Osteocyte (in vitro differentiated cells): ENCODE measurements at places on chromosomes 1 and 21. TPM values are rescaled to one million over a fixed set of nuclear protein-coding genes. Genes with fewer than 3 reads are reported as not detected.
A peak's percentile ranks its signal among the peaks of the same experiment; 100 is the strongest.

DNA sequence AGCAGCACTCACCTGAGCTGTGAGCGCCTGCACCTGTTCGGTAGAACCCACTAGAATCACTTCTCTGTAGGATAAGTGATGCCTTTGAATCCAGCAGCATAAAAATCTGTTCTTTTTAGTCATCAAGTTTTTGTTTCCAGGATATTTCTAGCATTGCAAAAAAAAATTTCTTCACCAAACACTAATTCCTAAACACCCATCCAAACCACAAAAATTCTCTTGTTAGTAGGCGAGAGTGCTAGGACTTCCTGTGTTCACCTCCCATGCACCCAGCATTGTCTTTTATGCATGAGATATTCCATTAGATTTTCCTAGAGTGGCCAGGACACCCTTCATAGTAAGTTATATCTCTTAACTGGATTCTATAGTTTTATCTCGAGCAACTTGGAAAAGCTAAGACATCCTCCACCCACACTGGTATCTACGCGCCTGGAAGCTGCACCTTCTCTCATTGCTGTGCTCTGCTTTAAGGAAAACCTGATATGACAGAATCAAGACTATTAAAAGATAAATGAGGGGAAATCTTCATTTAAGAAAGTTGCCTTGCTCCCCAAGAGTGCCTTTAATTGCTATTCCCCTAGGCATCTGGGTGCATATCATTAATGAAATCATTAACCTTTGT, 12.3 kb downstream of the SERTAD4 start:
- DNase-seq, result no peak

GRCh38 chr1:199173356-199173755, 534.5 kb downstream of the PTPRC start:
- DNase-seq, result no peak

GRCh38 chr1:3195480-3195815, 126.4 kb downstream of the PRDM16 start:
- DNase-seq, result no peak

GRCh38 chr21:45383615-45384201, 21.3 kb upstream of the COL18A1 start:
- no peak for DNase-seq

GRCh38 chr1:100670083-100670482, 49.5 kb upstream of the VCAM1 start:
- DNase-seq, result no peak

DNA sequence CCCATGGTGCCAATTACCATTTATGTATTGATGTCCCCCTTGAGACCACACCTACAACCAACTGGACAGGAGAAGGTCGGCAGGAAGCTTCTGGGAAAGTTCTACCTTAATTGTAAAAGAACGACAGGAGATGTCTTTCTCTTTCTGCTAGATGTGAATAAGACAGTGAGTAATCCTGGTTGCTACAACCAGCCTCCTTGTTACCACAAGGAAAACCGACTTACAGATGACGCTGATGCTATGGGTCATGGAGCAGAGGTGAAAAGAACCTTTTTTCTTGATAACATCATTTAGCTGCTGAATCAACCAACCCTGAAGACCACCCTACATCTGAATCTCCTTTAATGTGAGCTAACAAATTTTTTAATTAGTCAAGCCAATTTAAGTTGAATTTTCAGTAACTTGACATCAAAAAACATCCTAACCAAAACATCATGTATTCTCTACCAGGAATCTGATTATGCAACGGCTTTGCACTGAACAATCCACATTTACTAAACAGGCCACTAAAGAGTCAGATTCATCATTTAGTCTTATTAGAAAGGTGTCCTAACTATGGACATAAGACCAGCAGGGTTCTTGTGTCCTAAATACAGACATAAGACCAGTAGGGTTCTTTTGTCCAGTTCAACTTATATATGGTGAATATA, 23.0 kb downstream of the RGS2 start:
- DNase-seq, result no peak

DNA sequence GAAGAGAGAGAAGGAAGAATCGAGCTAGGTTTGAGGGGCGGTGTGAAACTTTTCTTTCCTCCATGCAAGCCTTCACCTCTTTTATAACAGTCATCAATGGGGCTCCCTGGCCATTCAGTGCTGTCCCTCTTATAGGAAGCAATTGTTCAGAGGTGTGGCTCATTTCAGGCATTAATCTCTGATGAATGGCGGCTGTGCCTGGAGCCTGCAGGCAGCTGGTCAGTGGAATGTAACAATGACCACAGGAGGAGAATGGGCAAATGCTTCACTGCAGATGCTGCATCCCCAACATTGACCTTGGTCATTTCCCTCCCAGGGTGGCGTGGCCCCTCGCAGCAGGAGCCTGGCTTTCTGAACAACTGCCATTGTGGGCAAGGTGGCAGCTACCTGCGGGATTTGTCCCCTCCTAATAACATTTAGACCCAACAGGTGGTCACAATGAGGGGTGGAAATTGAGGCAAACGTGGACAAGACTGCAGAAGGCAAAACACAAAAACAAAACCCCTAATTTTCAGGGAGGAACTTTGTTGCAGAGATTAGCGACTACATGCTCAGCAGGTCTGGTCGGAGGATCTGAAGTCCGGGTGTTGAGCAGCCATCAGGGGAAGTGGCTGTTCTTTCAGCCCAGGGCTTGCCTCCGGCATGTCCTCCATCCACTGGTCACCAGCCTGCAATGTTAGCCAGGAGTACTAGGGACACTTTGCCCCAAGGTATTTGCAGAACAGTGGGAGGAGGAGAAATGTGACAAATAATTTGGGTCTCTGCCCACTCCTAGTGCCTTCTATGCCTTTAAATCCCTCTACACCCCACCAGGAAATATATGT, 97.3 kb upstream of the PAXBP1 start:
- no peak for DNase-seq

- DNase-seq, result no peak
Observed at GRCh38 chr1:246647113-246647512, 77.1 kb upstream of the SCCPDH start.

DNA sequence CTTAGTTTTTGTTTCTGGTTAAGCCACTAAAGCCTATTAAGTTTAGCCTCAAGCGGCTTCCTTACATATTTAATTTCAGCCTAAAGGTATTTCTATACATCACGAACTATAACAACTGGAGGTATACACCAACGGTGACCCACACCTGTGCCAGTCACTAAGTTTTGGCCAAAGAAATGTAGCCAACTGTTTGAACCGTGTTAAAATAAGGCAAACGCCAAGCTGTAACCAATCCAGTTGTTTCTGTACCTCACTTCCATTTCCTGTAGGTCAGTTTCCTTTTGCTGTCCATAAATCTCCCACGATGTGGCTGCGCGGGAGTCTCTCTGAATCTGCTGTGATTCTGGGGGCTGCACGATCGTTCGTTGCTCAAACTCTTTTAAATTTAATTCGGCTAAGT, 5.6 kb upstream of the ERO1B start:
- no peak for DNase-seq

- DNase-seq, result no peak
Observed at GRCh38 chr1:55703726-55704363, 488.7 kb upstream of the USP24 start.

DNA sequence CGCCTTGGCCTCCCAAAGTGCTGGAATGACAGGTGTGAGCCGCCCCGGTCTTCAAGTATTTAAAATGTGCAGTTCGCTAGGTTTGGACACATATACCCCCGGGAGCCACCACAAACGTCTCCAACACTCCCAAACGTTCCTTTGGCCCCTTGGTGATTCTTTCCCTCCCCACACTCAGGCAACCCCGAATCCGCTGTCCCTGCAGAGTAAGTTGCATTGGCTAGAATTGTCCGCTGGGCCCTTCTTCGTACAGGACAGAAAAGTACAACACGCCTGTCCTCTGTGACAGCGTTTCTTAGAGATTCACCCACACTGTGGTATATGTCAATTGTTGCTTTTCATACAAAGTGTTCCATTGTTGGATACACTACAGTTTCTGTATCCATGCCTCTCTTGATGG, 3.2 kb upstream of the PERM1 start:
- no peak for DNase-seq

- no peak for DNase-seq
Observed at GRCh38 chr1:205593532-205593931, 38.3 kb downstream of the ELK4 start.

DNA sequence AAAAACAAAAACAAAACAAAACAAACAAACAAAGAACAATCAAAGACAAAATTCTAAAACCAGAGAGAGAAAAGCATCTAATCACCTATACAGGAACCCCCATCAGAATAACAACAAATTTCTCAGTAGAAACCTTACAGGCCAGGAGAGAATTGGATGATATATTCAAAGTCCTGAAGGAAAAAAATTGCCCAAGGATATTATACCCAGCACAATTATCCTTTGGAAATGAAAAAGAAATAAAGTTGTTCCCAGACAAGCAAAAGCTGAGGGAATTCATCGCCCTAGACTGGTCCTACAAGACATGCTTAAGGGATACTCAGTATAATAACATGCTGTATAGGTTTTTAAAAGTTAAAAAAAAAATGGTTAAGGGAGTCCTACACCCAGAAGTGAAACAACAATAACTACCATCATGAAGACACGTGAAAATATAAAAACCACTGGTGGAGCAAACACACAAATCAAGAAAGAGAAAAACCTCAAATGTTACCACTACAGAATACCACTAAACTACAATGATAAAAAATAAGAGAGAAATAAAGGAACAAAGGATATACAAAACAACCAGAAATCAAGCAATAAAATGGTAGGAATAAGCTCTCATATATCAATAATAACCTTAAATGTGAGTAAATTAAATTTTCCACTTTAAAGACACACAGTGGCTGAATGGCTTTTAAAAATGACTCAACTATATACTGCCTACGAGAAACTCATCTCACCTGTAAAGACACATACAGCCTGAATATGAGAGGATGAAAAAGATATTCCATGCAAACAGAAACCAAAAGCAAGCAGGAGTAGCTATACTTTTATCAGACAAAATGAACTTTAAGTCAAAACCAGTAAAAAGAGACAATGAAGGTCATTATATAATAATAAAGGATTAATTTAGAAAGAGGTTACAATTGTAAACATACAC, 121.9 kb downstream of the ACBD6 start:
- no peak for DNase-seq

DNA sequence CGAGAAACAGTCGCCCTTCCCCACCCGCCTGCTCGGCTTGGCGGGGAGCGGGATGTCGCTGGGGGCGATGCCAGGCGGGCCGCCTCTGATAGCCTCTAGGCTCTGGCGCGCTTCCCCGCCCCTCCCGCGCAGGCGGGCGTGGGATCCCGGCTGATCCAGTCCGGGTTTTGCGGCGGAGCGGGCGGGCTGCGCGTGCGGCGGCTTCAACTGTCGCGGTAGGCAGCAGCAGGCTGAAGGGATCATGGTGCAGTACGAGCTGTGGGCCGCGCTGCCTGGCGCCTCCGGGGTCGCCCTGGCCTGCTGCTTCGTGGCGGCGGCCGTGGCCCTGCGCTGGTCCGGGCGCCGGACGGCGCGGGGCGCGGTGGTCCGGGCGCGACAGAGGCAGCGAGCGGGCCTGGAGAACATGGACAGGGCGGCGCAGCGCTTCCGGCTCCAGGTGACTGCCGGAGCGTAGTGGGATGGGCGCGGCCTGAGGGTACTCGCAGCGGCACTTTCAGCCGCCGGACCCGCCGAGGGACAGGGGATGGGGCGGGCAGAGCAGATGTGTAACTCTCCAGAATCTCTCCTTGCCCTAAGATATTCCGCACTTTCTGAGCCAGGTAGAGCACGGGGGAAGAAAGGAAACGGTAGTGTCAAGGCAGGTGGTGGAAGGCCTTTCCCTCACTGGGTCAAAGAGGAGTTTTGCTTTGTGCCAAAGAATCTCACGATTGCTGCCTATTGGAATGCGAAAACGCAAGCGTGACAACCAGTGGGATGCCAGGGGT, at the start of gene FAAH:
TSS of gene FAAH (plus strand) at position 210 of the 764 bp plus-strand sequence. CDS start at position 242, 32 bp downstream.
- peak; percentile 90 for DNase-seq

- DNase-seq, result no peak
Observed at GRCh38 chr1:226950316-226950715, 10.2 kb downstream of the COQ8A start.

- no peak for DNase-seq
Observed at GRCh38 chr1:106768501-106768900, 288.0 kb upstream of the PRMT6 start.

DNA sequence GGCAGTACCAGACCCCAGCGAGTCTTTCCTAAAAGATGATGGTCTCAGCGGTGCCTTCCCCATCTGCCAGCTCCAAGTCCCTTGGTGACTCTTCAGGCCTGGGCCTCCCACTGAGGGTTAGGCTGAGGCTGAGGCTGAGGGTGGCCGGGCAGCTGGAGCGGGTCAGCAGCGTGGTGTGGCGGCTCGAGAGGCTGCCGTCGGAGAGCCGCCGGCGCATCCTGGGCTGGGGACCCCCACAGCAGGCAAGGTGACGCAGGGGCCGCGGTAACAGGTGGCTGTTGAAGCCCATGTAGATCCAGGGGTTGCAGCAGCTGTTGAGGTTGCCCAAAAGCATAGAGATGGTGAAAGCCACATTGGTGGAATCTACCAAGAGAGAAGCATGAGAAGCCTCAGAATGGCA, 7.0 kb downstream of the AVPR1B start:
- peak; percentile 79 for DNase-seq

GRCh38 chr1:55981010-55981650, 598.2 kb downstream of the PLPP3 start:
- DNase-seq, result no peak

- no peak for DNase-seq
Observed at GRCh38 chr1:162028726-162029125, 5.1 kb upstream of the OLFML2B start.

DNA sequence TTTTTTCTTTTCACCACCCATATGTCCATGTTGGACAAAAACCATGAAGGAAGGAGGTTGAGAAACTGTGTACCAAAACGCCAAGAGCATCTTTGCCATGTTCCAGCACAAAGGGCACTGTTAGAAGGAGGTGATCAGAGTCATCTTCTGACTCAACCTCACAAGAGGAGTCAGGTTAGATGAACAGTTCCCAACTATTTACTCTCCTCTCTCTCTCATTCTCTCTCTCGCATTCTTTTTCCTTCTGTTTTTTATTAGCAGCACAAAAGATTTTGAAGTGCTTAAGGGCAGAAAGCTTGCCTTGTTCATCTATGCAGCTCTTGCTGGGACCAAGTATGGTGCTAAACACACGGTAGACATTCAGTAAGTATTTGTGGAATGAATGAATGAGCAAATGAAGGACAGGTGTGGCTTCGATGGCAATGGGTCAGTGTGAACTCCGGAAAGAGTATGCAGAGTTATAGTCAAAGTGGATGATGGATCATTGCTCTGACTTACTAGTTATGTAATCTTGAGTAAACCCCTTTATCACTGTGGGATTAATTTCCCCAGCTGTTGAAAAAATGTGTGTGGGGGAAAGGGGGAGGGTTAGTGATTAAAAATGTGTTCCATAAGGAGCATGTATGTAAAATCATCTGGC, 33.9 kb downstream of the DDR2 start:
- DNase-seq, result no peak

The DDAH1 gene
- 40.8 and 46.8 TPM in 2 replicates for total RNA-seq

The CD1E gene
- total RNA-seq, result not detected in 2 replicates

The TAS1R1 gene
- total RNA-seq, result not detected in 2 replicates

The MFAP2 gene
- total RNA-seq, result 169 and 172 TPM in 2 replicates

The B4GALT2 gene
- total RNA-seq, result 62.8 and 65.5 TPM in 2 replicates

The DHRS3 gene
- total RNA-seq, result 52.5 and 55.3 TPM in 2 replicates

The TEDDM1 gene
- not detected in 2 replicates for total RNA-seq
